ENCODE measurements at places on chromosomes 1 and 21.

- no peak for DNase-seq
Measured at GRCh38 chr21:24208562-24209260, 1398.6 kb downstream of the MRPL39 start.

GRCh38 chr1:68213843-68214242 is 18.5 kb downstream of the WLS start:
- no peak for DNase-seq

DNA sequence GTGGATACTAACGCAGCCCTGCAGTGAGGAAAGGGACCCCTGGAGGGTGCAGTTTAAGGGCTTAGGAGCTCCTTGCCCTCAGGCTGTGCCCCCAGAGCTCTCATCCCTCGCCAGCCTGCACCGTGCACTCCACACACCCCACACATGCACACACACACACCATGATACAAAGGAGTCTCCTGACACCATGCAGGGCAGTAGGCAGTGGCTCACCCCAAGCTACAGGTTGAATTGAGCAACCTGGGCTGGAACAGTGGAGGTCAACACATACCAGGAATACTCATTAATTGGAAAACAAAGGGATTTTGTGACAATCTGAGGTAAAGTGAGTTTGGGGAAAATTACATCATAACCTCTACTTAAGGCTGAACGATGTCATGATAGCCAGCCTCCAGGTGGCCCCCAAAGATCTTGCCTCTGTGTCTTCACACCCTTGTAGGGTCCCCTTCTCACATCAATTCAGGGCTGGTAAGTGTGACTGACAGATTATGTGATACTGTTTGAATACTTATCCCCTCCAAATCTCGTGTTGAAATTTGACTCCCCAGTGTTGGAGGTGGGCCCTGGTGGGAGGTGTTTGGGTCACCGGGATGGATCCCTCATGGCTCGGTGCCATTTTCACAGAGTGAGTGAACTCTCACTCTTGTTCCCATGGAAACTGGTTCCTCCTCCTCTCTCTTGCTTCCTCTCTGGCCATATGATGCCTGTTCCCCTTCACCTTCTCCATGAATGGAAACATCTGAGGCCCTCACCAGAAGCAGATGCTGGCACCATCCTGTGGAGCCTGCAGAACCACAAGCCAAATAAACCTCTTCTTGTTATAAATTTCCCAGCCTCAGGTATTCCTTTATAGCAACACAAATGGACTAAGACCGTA is 111.0 kb upstream of the RAB4A start:
- DNase-seq = no peak

DNA sequence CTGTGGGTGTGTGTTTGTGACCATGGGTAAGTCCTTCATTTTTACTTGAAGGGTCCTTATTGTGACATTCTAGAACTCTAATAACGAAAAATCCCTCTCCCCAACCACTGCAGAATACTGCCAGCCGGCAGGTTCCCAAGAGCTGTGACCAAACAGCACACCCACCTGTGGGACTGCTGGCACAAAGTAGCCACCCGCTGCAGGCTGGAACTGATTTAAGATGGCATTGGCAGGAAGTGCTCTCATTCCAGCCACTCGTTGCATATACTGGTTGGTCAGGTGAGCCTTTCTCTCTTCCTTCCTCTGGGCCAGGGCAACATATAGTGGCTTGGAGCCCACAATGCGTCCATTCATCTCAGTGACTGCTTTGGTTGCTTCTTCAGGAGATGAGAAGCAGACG is 11.6 kb downstream of the PABPC4 start:
- no peak for DNase-seq

- no peak for DNase-seq
Measured at GRCh38 chr1:158798531-158798930, 17.5 kb upstream of the OR6N2 start.

DNA sequence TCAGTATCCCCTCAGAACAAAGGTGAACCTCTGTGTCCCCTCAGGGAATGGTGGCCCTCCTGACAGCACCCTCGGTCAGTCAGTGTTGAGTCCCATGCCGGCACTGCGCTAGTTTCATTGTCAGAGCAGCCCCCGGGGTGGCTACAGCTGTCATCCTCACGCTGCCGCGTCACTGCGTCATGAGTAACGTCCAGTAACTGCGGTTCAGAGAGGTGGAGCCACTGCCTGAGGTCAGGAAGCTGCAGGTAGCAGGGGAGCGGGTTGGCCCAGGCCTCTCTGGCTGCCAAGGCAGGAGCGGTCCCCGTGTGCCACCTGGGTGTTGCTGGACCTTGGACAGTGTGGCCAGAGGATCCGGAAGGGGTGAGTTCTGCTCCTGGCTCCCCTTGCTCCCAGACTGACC is 20.2 kb upstream of the WNT4 start:
- no peak for DNase-seq

DNA sequence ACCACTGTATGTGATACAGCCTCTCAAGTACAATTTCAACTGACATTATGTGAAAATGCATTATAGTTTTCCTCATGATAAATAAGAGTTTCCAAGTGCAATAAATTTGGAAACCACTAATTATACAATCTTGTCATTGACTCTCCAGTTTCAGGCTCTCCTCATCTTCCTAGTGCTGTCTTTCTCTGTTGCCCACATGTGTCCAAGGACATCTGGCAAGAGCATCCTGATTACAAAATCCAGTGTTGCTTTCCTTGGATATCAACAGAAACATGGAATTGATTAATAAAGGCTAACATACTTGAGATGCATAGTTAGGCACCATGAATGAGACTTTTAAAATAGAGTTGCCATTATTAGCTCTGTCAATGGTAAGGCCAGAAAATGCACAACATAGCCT is 15.6 kb upstream of the MAP10 start:
- DNase-seq = no peak

DNA sequence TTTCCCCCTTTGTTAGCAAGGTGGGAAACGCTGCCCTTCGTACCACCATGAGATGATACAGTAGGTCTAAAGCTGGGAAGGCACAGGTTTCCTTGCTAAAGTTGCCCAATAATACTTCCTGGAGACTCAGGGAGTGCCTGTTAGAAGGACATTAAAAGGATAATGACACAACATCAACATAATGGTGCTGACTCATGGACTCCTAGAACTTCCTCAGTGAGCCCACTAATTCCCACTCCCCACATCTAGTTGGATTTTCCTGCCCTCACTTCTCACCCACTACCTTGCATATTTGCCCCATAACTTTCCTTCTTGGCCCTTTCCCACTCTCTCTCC is 17.5 kb downstream of the CFAP45 start:
- DNase-seq = no peak

DNA sequence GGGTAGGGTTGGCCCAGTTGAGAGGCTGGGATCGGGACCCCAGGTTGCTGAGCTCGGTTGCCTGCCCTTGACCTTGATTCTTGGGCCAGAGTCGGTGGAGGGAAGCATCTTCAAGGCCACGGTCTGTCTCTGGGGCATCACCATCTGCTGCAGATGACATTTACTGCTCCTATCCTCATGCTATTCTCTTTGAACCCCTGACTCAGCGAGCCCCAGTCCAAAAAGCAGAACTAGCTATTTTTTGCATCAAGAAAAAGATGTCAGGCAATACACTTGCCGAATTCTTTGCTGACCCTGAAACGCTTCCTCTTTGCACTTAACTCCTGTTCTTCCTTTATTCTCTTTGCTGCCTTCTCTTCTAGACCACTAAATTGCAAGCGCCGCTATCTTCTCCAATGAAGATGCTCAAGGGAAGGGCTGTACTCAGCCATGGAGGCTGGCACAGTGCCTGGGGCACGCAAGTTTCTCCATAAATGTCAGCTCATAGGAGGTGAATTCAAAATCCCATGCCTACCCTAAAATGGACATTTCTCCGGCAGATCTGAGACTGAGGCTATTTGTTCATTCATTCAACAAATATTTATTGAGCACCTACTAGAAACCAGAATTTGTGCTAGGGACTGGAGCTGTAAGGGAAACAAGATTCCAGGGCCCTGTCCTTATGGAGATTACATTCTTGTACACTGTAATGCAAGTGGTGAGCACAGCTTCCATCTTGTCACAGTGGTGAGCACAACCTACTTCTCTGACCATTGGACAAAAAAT is 20.5 kb upstream of the CAPZB start:
- no peak for DNase-seq

DNA sequence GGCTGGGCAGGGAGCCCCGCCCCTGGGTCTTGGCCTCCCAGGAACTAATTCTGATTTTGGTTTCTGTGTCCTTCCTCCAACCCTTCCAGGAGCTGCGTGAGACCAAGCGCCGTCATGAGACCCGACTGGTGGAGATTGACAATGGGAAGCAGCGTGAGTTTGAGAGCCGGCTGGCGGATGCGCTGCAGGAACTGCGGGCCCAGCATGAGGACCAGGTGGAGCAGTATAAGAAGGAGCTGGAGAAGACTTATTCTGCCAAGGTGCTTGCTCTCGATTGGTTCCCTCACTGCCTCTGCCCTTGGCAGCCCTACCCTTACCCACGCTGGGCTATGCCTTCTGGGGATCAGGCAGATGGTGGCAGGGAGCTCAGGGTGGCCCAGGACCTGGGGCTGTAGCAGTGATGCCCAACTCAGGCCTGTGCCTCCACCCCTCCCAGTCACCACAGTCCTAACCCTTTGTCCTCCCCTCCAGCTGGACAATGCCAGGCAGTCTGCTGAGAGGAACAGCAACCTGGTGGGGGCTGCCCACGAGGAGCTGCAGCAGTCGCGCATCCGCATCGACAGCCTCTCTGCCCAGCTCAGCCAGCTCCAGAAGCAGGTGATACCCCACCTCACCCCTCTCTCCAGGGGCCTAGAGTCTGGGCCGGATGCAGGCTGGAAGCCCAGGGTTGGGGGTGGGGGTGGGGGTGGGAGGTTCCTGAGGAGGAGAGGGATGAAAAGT is 18.5 kb upstream of the SEMA4A start:
- DNase-seq = no peak

DNA sequence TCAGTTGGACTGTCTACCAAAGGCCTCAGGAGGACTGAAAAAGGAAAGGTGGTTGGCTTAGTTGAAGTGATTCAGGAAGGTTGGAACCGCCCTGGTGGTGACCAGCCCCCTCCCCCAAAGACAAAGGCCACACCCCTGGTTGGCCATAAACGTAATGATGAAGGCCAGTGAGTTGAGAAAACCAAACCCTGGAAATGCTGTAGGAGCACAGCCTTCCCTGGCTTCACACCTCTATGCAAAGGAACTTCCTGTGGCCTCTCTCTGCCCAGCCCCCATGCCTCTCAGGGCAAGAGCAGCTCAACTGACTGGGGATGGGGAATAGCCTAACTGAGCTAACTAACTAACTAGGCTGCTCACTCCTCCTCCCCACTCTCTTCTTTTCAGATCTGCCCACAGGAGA is 90.4 kb downstream of the NPHP4 start:
- no peak for DNase-seq

GRCh38 chr1:44719318-44719717 is 11.7 kb downstream of the RNU5D-1 start:
- no peak for DNase-seq

DNA sequence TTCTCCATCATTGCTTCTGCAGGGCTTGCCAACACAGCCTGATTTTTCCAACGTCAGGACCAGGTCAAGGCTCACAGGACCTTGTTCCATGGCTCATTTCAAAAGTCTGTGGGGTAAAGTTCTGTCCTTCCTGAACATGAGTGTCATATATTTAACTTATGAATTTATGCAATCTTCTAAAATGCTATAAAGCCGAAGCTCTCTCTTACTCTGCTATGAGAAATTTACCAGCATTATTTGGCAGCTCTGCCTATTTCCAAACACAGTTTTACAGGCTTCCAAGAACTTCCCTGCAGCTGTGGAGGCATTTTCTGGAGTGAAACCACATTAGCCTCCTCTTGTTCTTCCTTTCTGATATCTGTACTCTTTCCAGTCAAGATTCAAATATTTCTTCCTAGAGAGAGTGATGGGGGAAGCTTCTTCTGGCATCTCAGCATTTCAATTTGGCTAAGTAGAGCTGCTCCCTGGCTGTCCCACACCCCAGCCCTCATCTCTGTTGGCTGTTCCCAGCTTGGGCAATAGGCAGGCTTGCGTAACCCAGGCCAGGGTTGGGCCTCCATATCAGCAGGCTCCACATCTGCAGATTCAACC is 15.6 kb upstream of the HMGCS2 start:
- DNase-seq = no peak

DNA sequence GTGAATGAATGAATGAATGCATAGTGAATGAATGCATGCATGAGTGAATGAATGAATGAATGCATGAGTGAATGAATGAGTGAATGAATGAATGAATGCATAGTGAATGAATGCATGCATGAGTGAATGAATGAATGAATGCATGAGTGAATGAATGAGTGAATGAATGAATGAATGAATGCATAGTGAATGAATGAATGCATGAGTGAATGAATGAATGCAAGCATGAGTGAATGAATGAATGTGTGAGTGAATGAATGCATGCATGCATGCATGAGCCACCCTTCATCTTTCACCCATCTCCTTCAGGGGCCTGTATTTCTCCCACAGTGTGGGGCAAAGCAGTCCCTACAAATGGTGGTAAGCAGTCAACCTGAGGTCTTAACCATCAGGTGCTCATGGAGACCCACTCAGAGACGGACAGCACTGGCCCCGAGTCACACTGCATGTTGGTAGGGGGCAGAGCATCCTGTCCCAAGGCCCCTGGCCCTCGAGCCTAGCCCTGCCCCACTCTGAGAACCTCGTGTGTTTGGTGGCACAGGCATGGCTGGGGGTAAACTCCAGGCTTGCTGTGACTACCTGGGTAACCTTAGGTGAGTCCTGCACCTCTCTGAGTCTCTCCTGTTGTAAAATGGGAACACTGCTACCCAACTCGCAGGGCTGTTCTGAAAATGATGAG is 28.0 kb upstream of the PAX7 start:
- DNase-seq = no peak

GRCh38 chr1:217425422-217425821 is 205.5 kb downstream of the GPATCH2 start:
- DNase-seq = no peak

DNA sequence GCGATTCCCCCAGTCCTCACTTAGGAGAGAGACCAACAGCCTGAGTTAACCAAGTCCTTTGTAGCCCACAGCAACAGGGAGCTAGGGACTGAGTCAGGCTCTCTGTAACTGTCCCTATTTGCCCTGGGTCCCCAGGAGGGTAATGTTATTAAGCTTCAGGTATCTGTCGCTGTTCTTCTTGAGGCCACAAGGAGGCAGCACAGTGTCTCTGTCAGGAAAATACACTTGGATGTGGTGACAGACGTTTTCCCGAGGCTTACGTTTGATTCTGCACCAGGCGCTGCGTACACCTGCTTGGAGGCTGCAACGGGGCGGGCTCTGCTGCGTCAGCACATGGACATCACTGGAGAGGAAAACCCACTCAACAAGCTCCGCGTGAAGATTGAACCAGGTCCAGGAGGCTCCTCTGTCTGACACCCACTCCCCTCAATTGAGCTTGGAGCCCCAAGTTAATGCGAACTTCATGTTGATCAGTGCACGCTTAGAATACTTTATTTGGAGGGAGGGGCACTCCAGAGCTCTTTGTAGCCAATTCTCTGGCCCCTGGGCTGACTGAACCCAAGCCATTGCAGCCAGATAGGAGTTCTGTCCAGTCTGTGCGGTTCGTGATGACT is 10.7 kb upstream of the ELF3 start:
- DNase-seq = peak; percentile 71
